ENCODE measurements at places on chromosomes 7 and 10. TPM values are rescaled to one million over a fixed set of nuclear protein-coding genes. Genes with fewer than 3 reads are reported as not detected.

Gene LIMK1
- 23.8 TPM for total RNA-seq

Gene CFAP43
- 7.2 TPM for total RNA-seq

Gene OR2A5
- not detected for total RNA-seq

Gene LIPF
- not detected for total RNA-seq

Gene PSD
- 2.2 TPM for total RNA-seq

Gene CCZ1
- total RNA-seq = 85.2 TPM

Gene LRRTM3
- total RNA-seq = 0.22 TPM

DNA sequence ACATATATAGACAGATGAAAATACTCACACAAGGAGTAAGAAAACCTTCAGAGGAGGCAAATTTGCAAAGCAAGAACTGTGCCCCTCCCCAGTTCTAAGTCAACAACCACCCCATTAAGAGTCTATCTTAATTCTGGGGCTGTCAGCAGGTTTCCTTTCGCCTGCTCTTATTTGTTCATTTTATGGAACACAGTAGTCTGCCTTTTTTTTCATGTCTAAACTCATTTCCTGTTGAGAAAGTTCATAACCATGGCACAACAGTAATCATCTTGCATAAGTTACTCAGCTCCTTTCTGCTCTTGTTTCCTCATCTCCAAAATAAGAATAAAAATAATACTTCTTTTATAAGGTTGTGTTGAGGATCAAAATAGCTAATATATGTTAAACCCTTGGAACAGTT lies 25.8 kb upstream of the AMPH start:
- peak; percentile 18 for DNase-seq
- H3K36me3 ChIP-seq = no peaks in the 10 kb centered on the region
- no peaks in the 10 kb centered on the region for H3K4me1 ChIP-seq

DNA sequence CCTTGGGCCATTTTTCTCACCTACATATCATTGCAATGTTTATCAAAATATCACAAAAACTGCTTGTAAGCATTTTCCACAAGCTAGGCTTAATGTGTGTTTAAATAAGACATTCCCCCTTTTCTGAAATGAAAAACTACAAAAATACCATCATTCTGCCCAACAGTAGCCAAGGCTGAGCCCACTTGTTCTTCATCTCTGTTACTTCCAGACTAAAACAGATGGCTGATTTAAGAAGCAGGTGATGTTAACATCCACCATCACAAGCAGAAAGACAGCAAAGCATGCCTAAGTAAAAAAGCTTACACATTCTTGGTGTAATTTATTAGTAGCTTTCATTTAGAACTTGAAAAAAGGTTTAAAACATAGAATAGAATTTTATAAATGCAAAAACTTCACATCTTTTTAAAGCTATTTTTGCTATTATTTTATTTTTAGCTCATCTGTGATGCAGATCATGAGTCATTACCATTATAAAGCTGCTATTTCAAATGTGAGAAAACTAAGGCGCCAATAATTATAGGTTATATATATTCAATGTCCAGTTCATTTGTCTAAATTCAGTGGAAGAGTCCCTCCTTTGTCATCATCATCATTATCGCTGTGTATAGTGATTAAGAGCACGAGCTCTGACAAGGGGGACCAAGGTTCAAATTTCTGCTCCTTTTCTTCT lies 109.4 kb downstream of the RELN start:
- no peaks in the 10 kb centered on the region for H3K4me1 ChIP-seq
- H3K4me3 ChIP-seq = no peak overlapping the region
- DNase-seq = no peak
- H3K36me3 ChIP-seq = no peaks in the 10 kb centered on the region

DNA sequence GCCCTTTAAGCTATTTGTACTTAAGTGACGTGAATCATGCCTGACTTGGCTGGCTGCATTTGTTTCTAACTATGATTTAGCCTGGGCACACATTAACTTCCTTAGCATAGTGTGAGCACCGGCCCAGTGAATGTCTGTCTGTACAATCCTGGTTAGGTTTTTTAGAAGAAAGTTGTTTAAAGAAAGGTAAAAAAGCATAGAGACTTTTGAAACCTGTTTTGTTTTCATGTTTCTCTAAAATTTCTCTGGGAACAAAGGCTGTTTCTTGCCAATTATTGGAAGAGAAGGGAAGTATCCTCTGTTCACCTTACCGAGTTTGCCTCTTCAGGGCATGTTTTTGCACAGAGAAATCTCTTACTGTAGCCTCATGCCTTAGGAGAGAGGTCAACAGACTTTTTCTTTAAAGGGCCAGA lies 42.9 kb upstream of the MET start:
- H3K4me1 ChIP-seq = peaks cover 10% of the 10 kb centered on the region
- H3K36me3 ChIP-seq = no peaks in the 10 kb centered on the region
- peak overlapping the region; percentile 67 for H3K27ac ChIP-seq

DNA sequence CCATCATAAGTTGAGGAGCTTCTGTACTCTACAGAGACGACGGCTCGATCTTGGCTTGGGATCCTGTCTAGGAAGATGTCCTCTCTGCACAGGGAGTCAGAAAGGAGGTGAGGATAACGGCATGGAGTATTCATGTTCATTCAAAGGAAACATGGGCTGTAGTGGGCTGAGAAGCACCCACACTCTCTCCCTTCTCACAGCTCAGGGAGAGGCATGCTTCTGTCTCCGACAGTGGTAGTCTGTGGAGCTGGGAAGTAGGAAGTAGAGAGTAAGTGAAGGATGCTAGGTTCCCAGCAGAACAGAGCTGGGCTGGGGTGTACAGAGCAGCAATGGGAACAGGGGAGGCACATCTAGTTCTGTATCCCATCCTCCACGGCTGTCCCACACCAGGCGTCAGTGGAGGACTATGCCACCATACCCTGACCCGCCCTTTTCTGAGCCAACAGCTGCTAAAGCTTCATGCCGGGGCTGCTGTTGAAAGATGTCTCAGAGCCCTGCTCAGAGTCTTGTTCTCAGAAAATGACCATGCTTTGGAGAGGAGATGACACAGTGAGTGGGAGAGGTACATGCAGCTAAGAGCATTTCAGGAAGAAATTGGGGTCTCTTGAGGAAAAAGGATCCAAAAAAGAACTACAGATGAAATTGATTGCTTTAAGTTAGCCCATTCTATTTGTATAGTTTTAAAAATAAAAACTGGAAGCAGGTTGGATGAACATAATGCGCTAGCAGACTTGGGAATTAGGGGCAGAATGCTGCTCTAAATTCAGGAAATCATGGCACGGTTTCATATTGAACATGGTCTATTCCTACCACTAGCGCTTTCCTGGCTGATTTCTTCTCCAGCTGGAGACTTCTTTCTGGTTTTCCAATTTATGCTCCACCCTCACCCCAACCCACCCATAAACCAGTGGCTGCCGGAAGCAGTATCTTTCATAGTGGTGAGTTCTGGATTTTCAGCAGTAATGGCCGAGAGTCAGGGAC lies 138.6 kb downstream of the CHN2 start:
- H3K4me3 ChIP-seq = no peak overlapping the region
- H3K4me1 ChIP-seq = no peaks in the 10 kb centered on the region
- DNase-seq = no peak
- no peak overlapping the region for H3K27ac ChIP-seq
- H3K27me3 ChIP-seq = no peaks in the 10 kb centered on the region

DNA sequence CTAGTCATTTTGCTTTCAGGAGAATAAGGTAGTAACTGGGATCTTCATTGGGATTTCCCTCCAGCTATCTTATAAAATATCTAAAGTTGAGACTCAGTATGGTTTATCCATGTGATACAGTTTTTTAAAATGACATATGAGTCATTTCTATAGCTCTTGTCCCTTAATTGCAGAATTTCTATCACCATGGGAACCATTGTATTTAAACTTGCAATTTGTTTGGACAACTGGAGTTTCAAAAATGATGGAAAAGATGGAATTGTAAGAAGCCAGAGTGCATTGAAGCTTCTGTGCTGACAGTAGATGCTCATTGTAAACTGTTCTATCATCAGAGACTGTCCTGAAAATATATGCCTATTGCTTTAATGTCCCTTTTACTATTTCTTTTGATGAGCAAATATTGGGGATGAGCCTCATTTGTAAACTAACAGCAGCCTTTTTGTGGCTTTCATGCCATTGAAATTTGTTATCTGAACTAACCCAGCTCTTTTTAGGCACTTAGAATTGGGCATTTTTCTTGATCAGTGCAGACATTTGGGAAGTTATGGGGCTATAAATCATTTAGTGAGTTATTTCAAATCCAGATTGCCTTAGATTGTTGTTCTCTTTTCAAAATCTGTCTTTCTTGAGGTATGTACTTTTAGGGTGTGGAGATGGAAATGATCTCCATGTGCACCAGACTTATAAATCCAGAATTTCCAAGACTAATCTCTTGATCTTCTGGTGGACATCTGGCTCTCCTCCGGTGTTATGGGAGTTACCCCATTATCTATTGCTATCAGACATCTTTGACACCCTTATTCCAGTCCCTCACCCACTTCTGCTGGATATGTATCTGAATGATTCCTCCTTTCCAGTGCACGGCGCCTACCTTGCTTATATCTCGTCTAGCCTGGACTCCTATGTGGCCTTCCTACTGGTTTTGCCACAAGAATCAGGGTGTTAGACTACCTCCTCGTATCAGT lies 159.0 kb downstream of the SND1 start:
- peaks cover 3% of the 10 kb centered on the region for H3K4me1 ChIP-seq
- no peak overlapping the region for H3K4me3 ChIP-seq
- no peaks in the 10 kb centered on the region for H3K27me3 ChIP-seq
- H3K36me3 ChIP-seq = no peaks in the 10 kb centered on the region

DNA sequence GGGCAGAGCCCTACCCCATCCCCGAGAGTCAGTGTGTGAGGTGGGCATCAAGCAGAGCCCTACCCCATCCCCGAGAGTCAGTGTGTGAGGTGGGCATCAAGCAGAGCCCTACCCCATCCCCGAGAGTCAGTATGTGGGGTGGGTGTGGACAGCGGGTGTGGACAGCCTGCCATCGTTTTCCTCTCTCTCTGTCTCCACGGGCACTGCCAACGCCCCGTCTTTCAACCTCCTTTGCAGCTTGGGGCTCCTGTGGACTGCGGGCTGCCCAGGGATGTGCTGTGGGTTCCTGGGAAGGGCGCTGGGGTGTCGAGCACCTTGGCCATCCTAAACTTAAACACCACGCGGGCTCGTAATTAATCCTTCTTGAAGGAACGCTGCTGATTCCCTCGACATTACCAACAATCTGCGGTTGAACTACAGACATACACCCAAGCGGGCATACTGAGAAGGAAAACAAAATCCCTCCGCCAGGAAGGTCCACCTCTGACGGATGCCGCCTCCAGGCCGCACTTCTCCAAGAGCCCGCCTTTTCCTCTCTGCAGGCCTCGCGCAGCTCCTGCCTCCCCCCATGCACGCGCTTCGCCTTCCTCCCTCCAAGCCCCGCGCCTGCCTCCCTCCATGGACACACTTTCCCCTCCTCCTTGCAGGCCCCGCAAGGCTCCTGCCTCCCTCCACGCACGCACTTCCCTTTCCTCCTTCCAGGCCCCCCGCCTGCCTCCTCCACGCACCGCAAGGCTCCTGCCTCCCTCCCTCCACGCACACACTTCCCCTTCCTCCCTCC lies 65.1 kb downstream of the ADARB2 start:
- H3K4me1 ChIP-seq = no peaks in the 10 kb centered on the region
- no peak for DNase-seq
- H3K27me3 ChIP-seq = no peaks in the 10 kb centered on the region
- H3K27ac ChIP-seq = no peak overlapping the region
- no peaks in the 10 kb centered on the region for H3K36me3 ChIP-seq

DNA sequence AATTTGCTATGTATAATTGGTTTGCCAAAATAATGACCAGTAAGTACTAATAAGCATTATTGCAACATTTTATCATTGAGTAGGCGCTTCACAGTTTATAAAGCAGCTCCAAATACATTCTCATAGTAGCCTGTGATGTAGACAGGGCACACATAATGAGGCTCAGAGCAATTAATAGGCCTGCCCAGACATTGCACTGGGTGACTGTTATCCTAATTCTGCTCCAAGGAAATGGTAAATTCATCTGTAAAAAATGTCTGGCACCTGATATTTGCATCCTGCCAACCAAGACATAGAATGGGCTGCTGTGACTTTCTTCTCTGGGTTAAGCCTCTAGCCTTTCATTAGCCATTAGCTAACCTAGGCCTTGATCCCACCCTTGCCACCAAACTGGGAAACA lies 97.6 kb downstream of the SEM1 start:
- H3K4me1 ChIP-seq = no peaks in the 10 kb centered on the region
- no peak overlapping the region for H3K4me3 ChIP-seq
- H3K36me3 ChIP-seq = no peaks in the 10 kb centered on the region
- H3K27ac ChIP-seq = no peak overlapping the region
- DNase-seq = no peak
- H3K27me3 ChIP-seq = no peaks in the 10 kb centered on the region

DNA sequence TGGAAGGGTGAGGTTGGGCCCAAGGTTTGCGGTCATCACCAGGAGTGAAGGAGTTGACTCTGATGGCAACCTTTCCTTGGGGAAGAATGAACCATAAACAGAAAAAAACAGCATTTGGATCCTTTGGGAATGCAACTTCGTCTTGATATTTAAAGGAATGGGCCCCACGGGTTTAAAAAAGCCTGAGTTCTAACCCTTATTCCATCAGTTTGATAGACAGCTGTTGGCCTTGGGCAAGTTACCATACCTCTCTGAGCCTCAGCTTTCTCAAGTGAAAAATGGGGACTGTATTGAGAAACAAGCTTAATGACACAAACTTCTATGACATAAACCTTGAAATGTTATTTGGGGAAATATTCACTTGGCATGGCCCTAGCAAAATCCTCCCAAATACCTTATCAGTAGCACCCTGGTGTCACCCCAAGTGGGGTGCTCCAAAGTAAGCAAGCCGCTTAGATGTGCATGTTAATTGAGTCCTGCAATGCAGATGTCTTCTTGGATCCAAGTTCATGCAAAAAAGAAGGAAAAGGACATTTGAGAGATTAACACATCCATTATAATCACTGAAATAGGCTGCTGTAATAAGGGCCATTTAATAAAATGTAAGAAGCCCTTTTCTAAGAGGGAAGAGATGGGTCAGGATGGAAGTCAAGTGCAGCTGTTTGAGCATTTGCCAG lies 13.8 kb downstream of the MXI1 start:
- DNase-seq = no peak
- no peaks in the 10 kb centered on the region for H3K36me3 ChIP-seq
- H3K4me1 ChIP-seq = no peaks in the 10 kb centered on the region
- H3K27me3 ChIP-seq = no peaks in the 10 kb centered on the region
- peak overlapping the region; percentile 21 for H3K4me3 ChIP-seq

Data from kidney (tissue), 22 donors.